Stimulated activated CD4-positive, alpha-beta T cell treated with anti-CD3 and anti-CD28 coated beads, Interleukin-2, amount 100 ng/mL, for 4 hours (primary cell): ENCODE measurements at places on chromosomes 2 and 18.

GRCh38 chr2:72841462-72842125, 15.8 kb upstream of the EXOC6B start:
- DNase-seq = no peak

DNA sequence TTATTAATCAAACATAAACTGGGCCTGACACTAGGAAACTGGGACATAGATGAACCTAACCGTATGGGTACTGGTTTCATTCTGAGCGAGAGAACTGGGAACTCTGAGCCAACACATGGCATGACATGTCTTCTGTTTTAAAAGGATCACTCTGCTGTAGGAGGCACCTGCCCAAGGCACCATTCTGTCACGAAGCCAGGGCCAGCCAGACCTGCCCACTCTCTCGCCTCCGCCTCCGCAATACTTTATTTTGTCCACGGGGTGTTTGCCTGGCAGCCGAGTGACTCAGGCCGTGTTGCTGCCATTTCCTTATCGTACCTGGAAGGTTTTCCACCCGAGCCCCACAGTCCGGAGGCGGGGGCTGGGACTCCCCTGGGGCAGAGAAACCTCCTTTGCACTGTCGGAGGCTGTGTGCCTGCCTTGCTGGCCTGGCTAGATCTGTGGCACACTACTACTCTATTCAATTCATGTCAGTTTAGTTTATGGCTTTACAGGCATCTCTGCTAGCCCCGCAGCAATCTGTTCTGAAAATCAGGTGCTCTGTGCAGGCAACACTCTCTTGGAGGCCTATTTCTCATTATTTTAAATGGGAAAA, 120.4 kb upstream of the ACKR3 start:
- no peak for DNase-seq

DNA sequence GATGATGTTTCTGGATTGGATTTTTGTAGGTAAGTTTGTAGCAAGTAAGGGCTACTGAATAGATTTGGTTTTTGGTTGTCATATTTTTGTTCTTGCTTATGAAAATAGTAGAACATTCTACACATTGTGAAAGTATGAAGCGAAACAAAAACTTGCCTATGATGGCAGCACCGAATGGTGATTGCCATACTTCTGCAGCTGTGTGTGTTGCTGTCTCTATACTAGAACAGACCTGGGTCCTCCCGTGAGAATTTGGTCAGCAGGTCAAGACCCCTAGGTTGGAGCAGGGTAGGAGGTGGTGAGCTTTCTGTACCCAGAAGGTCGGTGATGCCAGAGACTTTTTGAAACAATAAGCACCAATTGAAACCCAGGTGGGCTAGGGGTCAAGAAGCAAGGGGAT, 322.6 kb downstream of the PRKCE start:
- DNase-seq = no peak

- no peak for DNase-seq
These were observed 2.3 kb upstream of the GATA6 start for GRCh38 chr18:22167091-22167470.
